ENCODE measurements at places on chromosomes 2 and 18. TPM values are rescaled to one million over a fixed set of nuclear protein-coding genes. Genes with fewer than 3 reads are reported as not detected.

Gene DOK6
- not detected for total RNA-seq

Gene CERKL
- total RNA-seq = not detected

Gene INPP5D
- total RNA-seq = 154 TPM

Gene SERPINB4
- total RNA-seq = not detected

DNA sequence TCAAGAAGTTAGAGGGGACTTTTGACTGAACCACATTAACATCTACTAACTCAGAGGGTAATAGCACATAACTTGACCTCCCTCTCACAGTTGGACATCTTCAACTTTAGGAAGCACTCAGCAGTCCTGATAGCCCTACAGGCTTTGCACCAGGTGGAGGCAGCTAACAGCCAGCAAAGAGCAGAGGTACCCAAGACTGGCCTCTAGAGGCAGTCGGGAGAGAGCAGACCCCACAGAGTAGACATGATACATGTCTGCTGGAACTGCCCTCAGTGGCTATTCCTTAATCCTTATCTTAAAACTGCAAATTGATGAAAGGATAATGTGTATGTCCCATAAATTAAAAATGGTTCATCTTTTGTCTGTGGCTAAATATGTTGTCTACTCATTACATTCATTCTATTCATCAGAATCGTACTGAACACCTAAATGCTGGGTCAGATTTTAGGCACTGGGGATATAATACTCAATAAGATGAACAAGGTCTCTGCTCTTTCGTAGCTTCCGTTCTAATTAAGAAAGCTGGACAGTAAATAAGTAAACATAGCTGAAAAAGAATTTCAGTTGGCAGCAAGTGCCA lies 49.8 kb downstream of the CAB39 start:
- H3K27ac ChIP-seq = no peak overlapping the region
- peaks cover 25% of the 10 kb centered on the region for H3K4me1 ChIP-seq
- H3K4me3 ChIP-seq = no peak overlapping the region
- no peak for DNase-seq
- peaks cover 65% of the 10 kb centered on the region for H3K36me3 ChIP-seq

DNA sequence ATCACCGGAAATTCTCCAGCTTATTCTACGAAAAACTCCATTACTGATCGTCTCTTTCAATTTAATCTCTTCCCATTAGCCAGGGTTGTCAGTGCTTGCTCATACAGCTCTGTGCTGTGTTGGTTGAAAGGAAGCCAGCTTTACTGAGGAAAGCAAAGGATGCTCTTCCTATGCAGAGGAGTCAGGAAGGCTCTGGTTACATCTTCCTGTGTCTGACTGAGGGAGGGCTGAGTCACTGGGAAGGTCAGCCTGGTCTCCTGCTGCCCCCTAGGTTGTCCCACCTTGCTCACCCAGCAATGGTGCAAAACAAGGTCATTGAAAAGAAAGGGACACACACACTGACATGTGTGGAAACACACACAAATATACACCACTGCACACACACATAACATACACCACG lies 975.6 kb downstream of the DCDC2C start:
- no peak for DNase-seq
- no peaks in the 10 kb centered on the region for H3K36me3 ChIP-seq
- no peaks in the 10 kb centered on the region for H3K27me3 ChIP-seq
- H3K4me1 ChIP-seq = peaks cover 8% of the 10 kb centered on the region
- no peak overlapping the region for H3K4me3 ChIP-seq

DNA sequence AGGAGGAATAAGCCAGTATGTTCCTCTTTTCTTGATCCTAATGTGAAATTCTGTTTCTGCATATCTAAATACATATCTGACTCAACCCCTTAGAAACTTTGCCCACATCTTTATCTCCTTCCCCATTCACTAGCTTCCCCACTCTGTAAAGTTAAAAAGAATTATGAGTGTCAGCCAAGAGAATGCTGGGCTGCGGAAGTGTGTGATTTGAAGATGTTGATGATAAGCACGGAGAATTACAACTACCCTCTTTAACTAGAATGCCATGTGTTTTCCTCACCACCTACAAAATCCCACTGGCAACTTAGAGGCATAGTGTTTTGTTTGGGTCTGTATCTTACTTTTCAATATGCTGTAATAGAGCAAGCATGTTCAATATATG lies 490.4 kb upstream of the FANCL start:
- no peak overlapping the region for H3K27ac ChIP-seq
- no peaks in the 10 kb centered on the region for H3K4me1 ChIP-seq
- no peaks in the 10 kb centered on the region for H3K36me3 ChIP-seq
- DNase-seq = no peak

DNA sequence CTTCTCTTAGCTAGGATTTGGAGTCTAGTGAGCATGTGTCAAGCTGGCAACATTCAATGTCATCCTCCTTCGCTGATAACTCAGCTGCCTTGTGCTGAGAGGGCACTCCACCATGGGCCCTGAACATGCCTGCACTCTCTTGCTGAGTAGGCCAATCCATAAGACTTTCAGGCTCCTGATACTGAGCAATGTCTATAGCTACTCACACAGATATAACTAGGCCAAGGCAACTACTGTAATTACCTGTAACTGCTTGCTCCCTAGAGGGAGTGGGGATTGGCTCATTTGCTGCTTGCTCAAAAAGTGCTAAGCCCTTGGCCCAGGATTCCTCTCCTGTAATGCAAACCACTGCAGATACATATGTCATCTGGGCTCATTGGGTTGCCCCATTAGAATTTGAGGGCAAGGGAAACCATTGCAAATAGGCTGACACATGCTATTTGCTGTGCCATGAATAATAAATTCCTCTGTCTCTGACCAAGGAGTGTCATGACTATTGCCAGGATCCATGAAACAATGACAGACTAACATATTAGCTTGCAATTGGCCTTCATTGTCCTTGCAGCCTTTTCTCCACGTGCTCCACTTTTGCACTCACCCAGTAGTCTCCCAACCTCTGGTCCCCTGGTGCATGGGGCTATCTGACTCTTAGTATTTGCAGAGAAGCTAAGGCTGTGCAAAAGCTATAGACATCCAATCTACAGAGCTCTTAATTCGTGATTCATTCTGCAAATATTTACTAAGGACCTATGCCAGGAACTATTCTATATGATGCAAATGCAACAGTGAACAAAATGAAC lies 36.9 kb upstream of the BMPR2 start:
- H3K36me3 ChIP-seq = no peaks in the 10 kb centered on the region
- H3K27me3 ChIP-seq = no peaks in the 10 kb centered on the region

DNA sequence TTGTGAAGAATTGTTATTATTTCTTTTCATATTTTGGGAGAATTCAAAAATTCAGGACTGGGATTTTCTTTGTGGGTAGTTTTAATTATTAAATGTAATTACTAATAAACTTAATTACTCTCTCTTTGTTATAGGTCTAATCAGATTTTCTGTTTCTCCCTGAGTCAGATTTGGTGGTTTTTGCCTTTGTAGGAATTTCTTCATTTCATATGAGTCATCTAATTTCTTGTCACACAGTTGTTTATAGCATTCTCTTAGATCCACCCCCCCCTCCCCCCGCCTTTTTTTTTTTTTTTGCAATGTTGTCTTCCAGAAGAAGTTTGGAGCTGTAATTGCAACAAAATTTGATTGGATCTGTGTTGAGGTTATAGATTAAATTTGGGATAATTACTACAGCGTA lies 26.0 kb upstream of the GALR1 start:
- no peak for DNase-seq
- no peak overlapping the region for H3K27ac ChIP-seq
- peaks cover 4% of the 10 kb centered on the region for H3K4me1 ChIP-seq
- H3K4me3 ChIP-seq = no peak overlapping the region

DNA sequence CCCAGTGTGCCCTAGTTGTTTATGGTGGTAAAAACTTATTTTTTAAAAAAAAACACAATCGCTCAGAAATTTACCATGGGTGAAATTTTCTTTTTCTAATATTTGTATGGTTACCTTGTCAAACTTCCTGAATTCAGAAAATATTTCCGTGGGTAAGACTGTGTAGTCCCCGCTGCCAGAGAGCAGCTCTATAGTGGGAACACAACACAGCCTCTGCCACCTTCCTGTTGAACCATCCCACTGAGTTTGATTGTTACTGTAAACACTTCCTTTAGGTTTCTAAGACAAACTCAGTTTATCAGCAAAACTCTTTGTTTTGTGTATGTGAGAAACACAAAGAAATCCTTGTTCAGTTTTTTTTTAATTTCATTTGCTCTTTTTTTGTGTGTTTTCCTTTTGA lies 17.9 kb downstream of the DNAH6 start:
- no peak overlapping the region for H3K27ac ChIP-seq
- peaks cover 2% of the 10 kb centered on the region for H3K4me1 ChIP-seq
- no peak overlapping the region for H3K4me3 ChIP-seq
- no peaks in the 10 kb centered on the region for H3K36me3 ChIP-seq
- no peaks in the 10 kb centered on the region for H3K27me3 ChIP-seq
- peak; percentile 6 for DNase-seq

DNA sequence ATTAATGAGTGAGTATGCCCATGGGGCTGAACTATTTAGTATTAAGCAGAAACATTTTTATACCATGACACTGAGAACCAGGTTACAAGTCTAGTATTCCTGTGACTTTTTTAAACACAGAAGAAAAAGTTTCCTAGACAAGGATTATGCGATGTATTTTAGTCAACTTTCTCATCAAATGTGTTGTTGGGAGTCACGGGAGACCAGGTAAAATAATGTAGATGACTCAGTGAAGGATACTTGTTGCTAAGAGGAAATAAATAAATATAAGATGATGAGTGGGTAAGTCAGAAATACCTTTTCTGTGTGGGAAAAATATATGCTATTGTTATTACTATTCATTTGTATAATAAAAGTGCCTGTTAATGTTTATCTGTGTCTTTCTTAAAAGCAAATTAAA lies 23.4 kb downstream of the MBD5 start:
- H3K4me3 ChIP-seq = no peak overlapping the region
- peaks cover 8% of the 10 kb centered on the region for H3K36me3 ChIP-seq
- H3K27ac ChIP-seq = no peak overlapping the region
- no peak for DNase-seq

- no peak overlapping the region for H3K4me3 ChIP-seq
Observed at GRCh38 chr2:63772061-63772460, 69.6 kb upstream of the UGP2 start.

DNA sequence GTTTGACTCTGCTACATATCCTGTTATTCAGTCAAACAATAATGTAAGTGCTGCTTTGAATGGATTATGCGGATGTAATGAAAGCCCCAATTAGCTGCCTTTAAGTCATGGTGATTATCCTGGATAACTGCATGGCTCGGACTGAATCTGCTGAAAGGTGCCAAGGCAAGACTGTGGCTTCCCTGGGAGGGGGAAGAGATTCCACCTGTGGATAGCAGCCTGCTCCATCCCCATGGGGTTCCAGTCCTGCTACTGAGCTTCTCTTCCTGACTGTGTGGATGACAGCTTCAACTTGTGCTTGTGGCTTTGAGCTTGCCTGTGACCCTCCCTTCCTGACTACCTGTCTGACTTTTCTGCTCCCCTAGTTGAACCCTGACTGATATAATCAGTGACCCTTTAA lies 540.0 kb upstream of the GYPC start:
- H3K4me3 ChIP-seq = no peak overlapping the region
- no peaks in the 10 kb centered on the region for H3K36me3 ChIP-seq
- no peaks in the 10 kb centered on the region for H3K4me1 ChIP-seq
- no peaks in the 10 kb centered on the region for H3K27me3 ChIP-seq
- H3K27ac ChIP-seq = no peak overlapping the region

GRCh38 chr2:74099271-74099670 lies 48.4 kb downstream of the BOLA3 start:
- H3K4me1 ChIP-seq = no peaks in the 10 kb centered on the region
- peaks cover 64% of the 10 kb centered on the region for H3K36me3 ChIP-seq
- H3K27me3 ChIP-seq = no peaks in the 10 kb centered on the region
- no peak overlapping the region for H3K4me3 ChIP-seq

DNA sequence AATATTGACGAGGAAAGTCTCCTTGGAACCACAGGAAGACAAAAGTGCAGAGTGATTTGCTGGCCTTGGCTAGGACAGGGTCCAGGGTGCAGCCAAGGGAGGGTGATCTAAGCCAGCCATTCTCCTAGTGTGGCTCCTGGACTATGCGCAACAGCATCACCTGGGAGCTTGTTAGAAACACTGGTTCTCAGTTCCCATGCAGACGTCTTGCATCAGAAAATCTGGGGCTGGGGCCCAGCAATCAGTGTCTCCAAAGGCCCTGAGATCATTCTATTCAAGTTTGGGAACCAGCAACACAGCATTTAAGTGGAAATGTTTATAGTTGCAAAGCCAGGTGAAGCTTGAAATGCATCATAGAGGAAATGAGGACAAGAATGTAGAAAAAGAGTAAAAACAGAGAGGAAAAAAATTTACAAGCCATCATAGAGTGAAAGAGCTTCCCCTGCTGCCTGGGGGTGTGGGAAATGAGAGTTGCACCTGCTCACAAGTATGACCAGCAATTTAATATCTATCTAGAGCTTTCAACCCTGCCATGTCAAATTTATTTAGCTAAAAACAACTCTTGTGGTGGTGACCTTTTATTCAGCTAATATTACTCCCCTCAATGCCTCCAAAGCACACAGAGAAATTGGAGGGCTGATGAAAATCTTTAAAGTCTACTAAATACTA lies 54.4 kb upstream of the SEC11C start:
- DNase-seq = no peak
- H3K36me3 ChIP-seq = no peaks in the 10 kb centered on the region
- H3K27ac ChIP-seq = no peak overlapping the region
- no peak overlapping the region for H3K4me3 ChIP-seq
- peaks cover 3% of the 10 kb centered on the region for H3K27me3 ChIP-seq

DNA sequence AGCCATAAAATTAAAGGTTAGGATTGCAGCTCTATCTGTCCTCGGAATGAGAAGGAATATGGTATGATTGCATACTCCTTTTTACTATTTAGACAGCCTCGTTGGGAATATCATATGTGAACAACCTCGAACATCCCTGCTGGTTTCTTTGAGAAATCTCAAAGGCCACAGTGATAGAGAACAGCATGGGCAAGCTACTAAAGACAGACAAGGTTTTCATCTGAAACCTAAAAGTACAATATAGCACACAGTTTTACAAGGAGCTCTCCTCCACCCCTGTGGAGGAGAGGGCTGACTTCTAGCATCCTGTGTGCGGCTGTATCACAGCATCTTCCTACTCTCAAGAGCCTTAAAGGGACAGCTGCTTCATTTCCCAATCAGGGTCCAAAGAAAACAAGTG lies 104.3 kb downstream of the VWC2L start:
- no peaks in the 10 kb centered on the region for H3K27me3 ChIP-seq
- no peaks in the 10 kb centered on the region for H3K36me3 ChIP-seq
- no peak overlapping the region for H3K4me3 ChIP-seq
- H3K27ac ChIP-seq = no peak overlapping the region

- H3K27me3 ChIP-seq = no peaks in the 10 kb centered on the region
- H3K36me3 ChIP-seq = no peaks in the 10 kb centered on the region
- DNase-seq = no peak
Observed at GRCh38 chr2:189542145-189542882, 38.3 kb downstream of the SLC40A1 start.
